ENCODE measurements at places on chromosomes 11 and 22.

DNA sequence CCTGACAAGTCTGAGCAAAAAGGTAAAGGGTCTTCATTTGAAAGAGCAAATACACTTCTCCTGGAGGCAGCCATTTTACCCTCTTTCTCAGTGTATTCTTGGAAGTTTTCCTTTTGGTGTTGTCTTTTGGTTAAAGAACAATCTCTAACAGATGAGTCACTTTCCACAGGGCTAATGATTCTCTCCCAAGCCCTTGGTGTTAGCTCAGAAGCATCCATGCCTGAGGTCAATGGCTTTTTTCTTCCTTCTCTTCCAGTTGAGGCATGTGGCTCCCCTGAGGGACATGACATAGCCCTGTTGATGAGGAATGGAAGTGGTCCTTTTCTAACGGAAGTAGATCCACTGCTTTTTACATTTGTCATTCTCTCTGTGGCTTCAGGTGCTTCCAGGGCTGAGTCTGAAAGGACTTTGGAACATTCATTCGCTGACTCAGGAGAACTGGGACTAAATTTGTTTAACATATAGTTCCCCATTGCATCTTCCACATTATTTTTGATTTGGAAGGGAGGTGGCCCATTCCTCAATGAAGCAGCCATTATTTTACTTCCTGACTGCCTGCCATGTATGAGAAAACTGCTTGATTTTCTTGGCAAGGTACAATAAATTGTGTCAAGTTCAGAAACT is 13.8 kb upstream of the POGLUT3 start:
- no peak for DNase-seq

DNA sequence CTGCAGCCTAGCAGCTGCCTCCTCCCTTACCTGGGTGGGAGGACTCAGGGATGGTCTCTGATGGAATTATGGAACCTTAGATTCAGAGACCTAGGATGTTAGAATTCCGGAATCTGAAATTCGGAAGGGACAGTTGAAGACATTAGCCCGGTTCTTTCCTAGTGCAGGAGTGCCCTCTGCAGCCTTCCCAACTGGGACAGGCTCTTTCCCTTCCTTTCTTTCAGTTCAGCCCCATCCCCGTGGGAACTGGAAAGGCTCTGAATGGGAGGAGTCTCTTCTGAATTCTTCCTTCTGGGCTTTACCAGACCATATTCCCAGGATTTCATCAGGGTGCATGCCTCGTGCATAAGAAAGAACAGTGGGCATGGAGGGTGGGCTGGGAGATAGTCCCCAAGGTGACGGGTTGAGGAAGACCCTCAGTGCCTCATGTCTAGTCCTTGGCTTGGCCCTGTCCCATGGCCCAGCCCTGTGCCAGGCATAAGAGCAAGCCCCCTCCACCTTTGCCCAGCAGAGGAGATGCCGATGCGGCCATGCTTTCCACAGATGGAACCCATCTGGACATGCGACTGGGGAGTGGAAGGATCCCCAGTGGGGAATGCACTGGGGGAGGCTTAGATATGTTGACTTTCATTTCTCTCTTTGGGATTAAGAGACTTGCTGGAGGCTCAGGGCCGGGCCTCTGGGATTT is 14.4 kb downstream of the DNAJB13 start:
- DNase-seq, result no peak

DNA sequence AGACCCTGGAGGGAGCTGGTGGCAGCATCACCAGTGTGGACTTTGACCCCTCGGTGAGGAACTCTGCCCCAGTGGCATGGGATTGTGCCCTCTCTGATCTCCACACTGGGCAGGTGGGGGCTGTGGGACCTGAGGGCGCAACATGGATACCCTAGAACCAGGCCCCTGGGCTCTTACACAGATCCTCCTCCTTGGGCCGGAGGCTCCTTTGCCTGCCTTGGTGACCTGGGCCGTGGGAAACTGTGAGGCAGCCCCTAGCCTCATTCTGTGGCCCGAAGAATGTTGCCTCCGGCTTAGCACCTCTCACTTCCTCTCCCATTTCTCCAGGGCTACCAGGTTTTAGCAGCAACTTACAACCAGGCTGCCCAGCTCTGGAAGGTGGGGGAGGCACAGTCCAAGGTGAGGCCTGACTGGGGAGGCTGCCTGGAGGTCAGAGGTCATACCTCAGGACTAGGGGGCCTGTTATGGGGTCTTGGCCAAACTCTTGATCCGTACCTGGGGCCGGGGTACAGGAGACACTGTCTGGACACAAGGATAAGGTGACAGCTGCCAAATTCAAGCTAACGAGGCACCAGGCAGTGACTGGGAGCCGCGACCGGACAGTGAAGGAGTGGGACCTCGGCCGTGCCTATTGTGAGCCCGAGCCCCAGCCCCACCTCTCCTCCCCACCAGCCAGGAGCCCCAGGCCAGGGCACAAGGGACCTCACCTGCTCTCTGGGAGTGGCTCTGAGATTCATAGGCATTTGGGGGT is 12.2 kb downstream of the ATG16L2 start:
- DNase-seq, result no peak

DNA sequence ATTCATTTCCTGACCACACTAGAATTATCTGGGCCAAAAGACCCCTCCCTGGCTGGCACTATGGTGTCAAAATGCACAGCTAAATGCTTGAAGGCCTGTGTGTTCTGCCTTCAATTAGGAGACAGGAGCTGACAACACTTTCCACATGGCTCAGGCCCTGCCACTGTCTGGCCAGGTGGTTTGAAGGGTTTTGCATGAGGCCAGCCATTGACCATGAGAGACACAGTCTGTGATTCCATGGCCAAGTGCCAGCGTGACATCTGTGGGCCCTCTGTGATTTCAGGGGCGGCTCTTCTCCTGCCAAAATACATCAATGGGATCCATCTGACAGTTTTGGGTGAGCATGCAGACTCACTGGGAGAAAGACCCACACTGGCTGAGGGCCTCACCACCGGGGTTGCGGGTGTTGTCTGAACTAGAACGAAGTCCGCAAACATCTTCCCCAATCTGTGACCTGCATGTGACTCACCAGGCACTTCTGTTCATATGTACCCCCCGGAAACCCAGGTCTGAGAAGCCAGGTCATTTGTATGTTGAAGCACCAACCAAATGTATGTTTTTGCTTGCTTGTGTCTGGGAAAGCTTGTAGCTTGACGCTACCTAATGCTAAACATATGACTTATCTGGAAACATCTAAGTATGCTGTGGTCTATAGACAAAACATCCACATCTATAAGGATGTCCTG is 20.7 kb upstream of the NAV2 start:
- no peak for DNase-seq

DNA sequence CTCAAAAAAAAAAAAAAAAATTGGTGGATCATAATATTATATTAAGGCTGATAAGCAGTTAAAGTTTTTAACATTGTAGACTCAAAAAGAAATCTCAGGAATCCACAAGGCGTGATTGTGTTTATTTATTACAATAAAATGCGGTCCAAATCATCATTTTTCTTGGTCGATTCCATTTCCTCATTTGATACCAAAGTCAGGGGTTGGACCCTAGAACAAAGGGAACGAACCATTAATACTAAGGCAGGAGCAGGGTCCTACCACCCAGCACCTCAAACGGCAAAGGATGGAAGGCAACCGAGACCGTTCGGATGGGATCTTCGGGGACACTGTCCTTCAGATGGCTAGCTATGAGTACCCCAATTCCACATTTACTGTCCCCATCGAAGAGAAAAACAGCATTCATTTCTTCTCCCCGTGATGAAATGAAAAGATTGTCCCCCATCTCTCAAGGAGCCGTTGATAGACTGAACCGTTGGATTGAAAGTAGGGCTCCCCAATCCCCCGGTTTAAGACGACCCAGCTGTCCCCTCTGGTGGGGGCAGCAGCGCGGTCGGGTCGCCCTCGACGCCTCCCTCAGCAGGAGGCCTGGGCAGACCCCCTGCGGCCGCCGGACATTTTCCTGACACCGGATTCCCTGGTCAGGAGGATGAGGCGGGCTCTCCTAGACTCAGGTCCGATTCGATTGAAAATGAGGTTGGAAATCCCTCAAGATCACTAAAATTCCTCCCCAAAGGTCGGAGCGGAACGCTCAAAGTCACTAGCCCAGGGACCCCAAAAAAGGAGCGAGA is 607 bp downstream of the DMC1 start:
- no peak for DNase-seq

All from tibial nerve (tissue), 4 donors.